Uterus (tissue), 4 donors: ENCODE measurements at places on chromosomes 16 and 17.

- DNase-seq = no peak
These were observed 797 bp downstream of the GRB7 start for GRCh38 chr17:39738568-39738901.

GRCh38 chr16:3951861-3952736 lies 71.6 kb upstream of the CREBBP start:
- no peak for DNase-seq

DNA sequence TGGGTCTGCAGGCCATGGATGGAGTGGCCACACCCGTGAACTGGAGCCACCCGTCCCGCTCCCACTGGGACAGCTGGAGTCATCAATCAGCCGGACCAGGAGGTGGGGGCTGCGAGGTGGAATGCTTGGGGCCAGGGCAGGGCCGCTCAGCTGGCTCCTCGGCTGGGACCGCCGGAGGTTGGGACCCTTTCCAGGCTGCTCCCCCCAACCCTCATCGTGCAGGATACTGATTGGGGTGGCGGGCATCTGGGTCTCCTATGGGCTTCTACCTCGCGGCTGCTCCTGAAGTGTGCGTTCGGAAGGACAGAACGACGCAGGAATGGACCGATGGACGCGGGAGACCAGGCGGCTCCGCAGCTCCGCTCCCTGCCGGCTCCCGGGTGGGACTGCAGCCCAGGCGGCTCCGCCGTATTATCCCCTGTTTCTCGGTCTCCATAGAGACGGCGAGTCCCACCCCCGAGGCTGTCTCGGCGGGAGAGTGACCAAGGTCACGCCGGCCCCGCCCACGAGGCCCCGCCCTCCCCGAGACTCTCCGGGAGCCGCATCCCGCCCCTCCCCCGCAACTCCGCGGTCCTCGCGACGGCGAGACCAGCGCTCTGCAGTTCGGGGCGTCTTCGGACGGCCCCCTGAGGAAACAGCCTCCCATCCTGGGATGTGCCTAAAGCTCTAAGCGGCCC lies at the start of gene TPPP3:
Gene TPPP3 (minus strand): TSS at position 388 of the 677 bp plus-strand sequence. CDS start 2,387 bp downstream, outside the sequence.
- peak; percentile 87 for DNase-seq

DNA sequence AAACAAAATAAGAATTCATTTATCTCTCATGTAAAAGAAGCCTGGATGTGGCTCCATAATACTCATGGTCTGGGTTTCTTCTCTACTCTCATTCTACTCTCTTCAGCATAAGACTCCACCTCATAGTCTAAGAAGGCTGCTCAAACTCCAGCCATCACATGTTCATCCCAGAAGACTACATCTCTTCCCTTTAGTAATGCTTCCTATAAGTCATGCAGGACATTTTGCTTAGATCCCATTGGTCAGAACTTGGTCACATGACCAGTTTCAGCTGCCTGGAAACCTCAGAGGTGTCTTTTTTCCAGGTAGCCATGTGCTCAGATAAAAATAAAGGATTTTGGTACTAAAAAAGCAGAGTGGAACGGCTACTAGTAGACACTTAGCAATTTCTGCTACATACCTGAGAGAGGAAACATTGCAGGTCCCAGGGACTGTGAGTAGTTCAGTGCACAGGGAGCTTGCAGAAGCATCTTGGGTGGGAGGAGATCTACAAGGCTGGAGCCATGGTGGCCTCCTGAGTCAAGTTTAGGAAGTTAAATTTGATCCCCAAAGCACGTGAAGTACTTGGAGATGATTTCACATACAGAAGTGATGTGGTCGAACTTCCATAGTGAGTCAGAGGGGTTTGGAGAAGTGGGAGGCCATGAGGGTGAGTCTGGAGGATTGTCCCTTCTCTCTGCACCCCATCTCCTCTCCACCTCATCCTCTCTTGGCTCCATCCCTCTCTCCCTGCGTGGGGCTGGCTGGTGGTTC lies 110.2 kb downstream of the CCDC182 start:
- no peak for DNase-seq

DNA sequence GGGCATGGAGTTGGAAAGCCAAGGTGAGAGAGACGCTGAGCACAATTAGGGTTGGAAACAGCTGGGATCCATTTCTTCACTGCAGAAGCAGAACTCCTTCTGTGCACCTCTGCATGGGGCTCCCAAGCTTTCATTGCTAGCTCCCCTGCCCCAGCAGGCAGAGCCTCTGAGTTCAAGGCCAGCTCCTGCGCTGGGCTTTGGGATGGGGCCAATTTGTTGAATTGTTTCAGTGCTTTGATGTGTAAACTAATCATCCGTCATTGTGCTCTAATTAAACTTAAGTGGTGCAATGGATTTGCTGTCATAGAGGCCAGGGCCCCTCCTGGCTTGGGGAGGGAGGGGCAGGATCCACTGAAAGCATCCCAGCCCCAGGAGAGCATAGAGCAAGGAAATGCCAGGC lies 13.5 kb upstream of the LYRM9 start:
- DNase-seq = no peak

DNA sequence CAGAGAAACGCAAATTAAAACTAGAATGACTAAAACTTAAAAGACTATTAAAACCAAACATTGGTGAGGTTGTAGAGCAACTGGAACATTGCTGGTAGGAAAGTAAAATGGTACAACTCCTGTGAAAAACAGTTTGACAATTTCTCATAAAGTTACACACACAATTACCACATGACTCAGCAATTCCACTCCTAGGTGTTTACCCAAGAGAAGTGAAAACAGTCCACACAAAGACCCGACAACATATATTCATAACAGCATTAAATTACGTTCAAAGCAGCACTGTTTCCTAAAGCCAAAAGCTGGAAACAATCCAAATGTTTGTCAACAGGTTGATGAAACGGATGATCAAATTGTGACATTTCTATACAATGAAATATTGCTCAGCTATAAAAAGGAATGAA lies 26.5 kb upstream of the ALOX12 start:
- no peak for DNase-seq

GRCh38 chr17:60406887-60407286 lies 15.0 kb upstream of the USP32 start:
- no peak for DNase-seq

DNA sequence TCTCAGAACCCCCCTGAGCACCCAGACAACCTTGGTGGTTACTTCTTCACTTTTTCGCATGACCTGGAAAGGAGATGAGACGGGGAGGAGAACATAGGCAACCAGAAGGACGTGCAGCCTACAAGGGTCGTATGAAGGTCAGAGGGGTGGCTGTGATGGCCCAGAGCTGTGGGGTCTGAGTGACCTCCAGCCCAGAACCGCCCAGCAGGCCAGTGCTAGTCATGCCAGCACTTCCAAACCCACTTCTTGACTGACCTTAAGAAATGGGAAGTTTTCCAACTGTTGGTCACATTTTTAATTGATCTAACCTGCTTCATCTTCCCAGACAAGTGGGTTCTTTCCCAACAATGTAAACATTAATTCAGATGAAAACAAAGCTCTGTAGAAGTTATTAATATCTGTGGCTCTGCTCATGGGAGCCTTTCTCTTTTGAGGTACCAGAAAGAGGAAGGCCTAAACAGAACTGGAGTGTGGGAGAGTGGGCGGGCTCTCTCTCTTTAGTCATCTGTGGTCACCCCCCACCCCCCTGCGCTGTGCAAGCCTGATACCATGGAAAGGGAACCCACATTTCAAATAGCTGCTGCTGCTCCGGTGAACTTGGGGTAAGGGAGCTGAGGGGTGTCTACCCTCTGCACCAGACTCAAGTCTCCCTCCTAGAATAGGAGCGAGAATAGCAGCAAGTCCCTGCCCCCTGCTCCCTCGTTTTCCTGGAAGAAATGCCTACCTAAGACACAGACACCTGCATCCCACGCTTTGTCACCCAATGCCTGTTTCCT lies 101.6 kb downstream of the RAB11FIP4 start:
- no peak for DNase-seq

DNA sequence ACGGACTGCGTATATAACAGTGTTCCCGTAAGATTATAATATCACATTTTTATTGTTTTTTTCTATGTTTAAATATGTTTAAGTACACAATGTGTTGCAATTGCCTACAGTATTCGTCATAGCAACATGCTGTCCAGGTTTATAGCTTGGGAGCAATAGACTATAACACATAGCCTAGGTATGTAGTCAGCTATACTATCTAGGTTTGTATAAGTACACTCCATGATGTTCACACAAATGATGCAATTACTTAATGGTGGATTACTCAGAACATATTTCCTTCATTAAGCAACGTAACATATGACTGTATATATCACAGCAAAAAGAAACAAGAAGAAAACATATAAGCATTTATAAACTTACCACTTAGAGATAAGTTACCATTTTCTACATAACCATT lies 160.0 kb downstream of the CBLN1 start:
- no peak for DNase-seq

DNA sequence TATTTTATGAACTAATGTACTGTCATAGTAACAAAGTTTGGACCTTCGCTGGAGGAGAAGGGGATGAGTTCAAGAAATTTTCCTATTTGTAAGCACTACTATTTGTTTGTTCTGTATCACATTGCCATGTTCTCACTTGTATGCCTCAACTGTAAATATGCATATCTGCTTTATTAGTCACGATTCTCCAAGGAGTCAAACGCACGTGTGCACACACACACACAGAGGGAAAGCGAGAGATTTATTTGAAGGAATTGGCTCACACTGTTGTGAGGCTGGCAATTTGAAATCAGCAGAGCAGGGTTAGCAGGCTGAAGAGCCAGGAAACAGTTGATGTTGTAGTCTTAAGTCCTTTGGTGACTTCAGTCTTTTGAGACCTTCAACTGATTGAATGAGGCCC lies 24.9 kb upstream of the MYH2 start:
- no peak for DNase-seq

DNA sequence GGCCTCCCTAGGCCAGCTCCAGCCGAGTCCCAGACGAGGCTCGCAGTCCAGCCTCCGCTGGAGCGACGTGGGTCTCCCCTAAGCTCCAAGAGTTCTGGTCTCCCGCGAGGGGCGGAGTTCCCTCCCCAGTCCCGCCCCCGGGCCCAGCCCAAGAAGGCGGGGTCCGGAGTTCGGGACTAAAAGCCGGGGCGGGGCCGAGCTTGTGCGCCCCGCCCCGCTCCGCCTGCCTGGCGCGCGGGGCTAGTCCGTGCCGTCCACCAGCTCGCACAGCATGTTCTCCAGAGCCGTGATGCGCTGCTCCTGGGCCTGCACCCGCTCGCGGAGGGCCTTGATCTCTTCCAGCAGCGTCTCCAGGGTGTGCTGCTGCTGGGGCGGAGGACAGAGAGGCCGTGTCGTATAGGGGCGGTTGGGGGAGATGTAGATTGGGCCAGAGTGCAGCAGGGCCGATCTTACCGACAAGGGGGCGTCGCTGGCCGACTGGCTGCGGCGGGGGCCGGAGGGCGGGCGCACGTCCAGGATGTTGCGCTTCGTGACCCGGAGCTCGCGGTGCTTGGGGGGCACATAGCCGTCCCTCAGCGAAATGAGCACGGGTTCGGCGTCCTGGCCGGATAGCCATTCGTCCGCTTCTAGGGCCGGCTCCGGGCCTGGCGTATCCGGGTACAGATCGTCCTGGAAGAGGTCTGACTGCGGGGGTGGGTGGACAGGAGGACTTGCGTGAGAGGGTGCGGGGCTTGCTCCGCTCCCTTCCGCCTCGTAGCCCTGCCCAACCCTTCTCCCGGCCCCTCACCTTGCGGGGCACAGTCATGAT lies 7.0 kb downstream of the CORO6 start:
- peak; percentile 82 for DNase-seq

GRCh38 chr17:66834919-66835454 lies at the start of gene CACNG5:
Gene CACNG5 (plus strand): TSS chr17:66835117. CDS start chr17:66877333, 42,216 bp downstream.
- no peak for DNase-seq

- DNase-seq = no peak
These were observed 18.3 kb upstream of the TNFRSF13B start for GRCh38 chr17:16989953-16990860.

DNA sequence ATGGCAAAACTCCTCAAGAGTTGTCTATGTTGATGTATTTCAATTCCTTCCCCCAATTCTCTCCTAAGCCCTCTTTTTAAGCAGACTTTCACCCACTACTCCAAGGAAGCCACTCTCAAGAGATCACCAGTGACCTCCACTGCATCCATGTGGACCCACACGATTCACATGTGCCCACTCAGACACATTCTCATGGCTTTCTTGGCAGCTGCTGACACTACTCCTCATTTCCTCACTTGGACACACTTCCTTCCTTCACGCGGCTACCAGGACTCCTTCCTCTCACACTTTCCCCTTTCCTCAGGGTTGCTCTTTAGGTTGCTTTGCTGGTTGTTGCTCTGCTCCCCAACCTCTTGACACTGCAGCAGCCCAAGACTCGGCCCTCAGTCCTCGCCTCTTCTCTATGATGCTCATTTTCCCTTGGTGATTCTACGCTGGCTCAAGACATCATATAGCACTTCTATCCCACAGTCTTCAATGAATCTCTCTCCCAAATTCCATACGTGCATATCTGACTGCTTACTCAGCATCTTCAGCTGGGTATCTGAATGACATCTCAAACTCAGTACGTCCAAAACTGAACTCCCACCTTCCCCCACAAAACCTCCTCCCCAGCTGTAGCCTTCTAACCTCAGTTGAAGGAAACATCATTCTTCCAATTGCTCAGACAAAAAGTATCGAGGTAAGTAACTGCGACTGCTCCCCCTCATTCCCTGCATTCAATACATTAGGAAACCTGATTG lies 28.2 kb downstream of the HELZ start:
- no peak for DNase-seq

DNA sequence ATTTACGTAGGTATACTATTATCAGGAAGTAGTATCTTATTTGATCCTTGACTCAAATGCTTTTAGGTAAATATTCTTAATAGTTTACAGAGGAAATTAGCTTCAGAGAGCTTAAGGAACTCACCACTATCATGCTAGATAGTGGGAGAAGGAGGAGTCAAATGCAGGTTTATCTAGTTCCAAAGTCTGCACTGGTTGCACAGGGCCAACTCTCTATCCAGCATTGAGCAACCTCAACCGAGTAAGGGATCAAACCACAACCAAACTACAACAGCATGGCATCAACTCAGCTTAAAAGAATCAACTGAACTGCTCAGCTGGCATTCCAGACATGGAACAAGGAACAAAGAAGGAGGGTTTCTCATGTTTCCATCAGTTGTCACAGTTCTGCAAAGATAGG lies 306.0 kb downstream of the MAF start:
- DNase-seq = no peak

- DNase-seq = no peak
These were observed 87.5 kb upstream of the CLEC18A start for GRCh38 chr16:69863401-69864281.

DNA sequence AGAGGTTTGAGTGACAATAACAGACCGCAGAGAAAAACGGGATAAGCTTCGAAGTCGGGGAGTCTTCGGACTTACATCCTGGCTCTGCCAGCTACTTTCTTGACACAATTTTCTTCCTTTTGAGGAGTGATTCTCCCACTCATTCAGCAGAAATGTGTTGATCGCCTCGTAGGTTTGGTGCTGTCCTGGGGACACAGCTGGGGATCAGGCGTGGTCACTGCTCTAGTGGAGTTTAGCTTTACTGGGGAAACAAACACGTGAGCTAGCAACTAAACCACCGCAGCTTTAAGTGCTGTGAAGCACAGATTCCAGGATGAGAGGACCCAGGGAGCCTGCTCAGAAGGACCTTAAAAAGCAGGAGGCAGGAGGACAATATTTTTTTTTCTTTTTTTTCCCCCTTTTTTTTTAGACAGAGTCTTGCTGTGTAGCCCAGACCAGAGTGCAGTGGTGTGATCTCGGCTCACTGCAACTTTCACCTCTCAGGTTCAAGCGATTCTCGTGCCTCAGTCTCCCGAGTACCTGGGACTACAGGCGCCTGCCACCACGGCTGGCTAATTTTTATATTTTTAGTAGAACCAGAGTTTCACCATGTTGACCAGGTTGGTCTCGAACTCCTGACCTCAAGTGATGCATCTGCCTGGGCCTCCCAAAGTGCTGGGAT lies 858 bp downstream of the NUBP1 start:
- no peak for DNase-seq
